Thymus (tissue), 14 donors: ENCODE measurements at places on chromosomes 7 and 10. TPM values are rescaled to one million over a fixed set of nuclear protein-coding genes. Genes with fewer than 3 reads are reported as not detected.

DNA sequence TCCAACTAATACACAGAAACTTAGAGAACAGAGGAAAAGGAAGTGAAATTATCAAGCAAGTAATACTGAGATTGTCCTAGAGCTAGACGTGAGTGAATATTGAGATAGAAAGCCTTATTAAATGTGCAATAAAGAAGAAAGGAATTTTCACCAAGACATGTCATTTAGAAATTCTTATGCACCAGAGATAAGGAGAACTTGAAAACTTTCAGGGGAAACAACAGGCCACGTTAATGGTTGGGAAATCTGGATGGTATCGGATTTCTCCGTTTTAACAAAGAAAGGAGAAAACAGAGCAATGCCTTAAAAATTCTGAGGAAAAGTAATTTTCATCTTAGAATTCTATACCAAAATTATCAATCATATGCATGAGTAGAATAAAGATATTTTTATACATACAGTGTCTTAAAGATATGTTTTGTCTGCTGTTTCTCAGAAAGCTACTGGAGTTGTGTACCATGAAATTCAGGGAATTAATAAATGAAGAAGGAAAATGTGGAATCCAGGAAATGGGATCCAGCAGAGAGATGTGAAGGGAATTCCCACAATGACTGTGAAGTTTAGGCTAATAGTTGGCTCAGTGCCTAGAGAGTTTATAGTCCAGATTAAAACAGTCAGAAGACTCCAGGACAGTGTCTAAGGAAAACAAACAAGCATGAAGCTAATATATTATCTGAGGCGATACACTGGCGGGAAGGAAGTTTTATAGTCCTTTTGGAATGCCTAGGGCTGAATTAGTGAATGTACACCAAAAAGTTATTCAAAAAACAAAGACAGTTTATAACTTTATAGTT, 159.5 kb downstream of the PPP1R9A start:
- no peak overlapping the region for H3K27ac ChIP-seq
- no peak overlapping the region for H3K4me3 ChIP-seq
- no peaks in the 10 kb centered on the region for H3K27me3 ChIP-seq
- H3K36me3 ChIP-seq: no peaks in the 10 kb centered on the region
- no peak for DNase-seq
- no peaks in the 10 kb centered on the region for H3K4me1 ChIP-seq

GRCh38 chr7:48255046-48255445, 83.8 kb downstream of the ABCA13 start:
- DNase-seq: no peak
- no peak overlapping the region for H3K27ac ChIP-seq
- H3K27me3 ChIP-seq: no peaks in the 10 kb centered on the region
- H3K4me1 ChIP-seq: no peaks in the 10 kb centered on the region
- no peaks in the 10 kb centered on the region for H3K36me3 ChIP-seq

DNA sequence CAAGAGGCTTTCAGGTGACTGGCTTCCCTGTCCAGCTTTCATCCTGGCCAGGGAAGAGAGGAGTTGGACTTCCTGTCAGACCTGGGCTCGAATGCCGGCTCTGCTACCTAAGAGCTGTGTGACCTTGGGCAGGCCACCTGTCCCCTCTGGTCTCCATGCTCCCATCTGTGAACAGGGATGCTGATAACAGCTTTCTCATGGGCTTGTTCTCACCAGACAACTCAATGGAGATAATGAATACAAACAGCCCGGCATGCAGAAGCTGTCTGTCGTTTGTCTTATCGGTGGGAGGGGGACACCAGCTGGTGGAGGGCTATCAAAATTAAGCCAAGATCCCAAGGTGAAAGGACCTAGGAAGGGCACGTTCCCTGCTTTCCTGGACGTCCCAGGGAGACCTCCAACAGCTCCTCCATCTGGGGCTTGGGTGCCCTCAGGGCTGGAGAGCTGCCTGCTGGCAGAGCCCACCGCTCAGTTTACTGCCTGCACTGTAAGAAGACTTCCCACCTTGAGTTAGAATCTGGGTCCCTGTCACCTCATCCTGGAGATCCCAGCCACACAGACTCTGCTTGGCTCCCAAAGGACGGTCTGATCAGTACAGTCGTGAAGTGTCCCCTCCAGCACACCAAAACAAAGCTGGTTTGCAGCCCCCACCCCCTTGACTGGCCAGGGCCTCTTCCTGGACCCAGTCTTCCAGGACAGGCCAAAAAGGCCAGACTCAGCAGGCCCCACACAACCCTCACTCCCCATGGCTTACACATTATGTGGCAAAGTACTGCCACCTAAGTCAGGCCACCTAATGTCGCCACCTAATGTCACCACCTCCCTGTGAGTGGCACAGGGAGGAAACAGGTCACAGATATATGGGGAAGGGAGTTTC, 40.9 kb downstream of the PPIF start:
- no peak overlapping the region for H3K4me3 ChIP-seq
- no peaks in the 10 kb centered on the region for H3K36me3 ChIP-seq
- no peak overlapping the region for H3K27ac ChIP-seq
- no peaks in the 10 kb centered on the region for H3K4me1 ChIP-seq
- H3K27me3 ChIP-seq: no peaks in the 10 kb centered on the region

DNA sequence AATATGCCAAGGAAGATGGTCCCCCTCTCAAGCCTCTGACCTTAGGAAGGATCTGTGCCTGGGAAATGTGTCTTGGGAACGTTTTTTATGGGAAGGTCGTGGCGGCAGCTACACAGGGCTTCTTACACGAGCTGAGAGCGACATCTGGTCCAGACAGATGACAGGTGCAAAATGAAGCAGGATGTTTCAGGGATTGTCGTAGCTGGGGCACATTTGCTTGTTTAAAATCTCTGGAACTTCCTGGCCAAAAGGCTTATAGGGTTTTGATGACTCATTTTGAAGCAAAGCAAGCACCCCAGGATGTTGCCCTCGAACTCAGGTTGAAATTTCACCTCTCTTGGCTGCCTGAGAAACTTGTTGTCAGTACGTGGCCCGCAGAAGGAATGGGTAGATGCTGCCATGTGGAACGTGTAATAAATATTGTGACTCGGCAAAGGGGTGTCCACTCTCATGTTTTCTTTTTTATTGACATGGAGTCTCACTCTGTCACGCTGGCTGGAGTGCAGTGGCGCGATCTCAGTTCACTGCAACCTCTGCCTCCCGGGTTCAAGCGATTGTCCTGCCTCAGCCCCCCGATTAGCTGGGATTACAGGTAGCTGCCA, 117.5 kb downstream of the CAMK1D start:
- no peak overlapping the region for H3K27ac ChIP-seq
- DNase-seq: no peak
- H3K4me3 ChIP-seq: no peak overlapping the region
- H3K4me1 ChIP-seq: no peaks in the 10 kb centered on the region

GRCh38 chr7:40758590-40758989, 623.8 kb downstream of the SUGCT start:
- H3K27ac ChIP-seq: no peak overlapping the region
- no peak overlapping the region for H3K4me3 ChIP-seq
- no peaks in the 10 kb centered on the region for H3K27me3 ChIP-seq
- no peaks in the 10 kb centered on the region for H3K36me3 ChIP-seq
- no peaks in the 10 kb centered on the region for H3K4me1 ChIP-seq

DNA sequence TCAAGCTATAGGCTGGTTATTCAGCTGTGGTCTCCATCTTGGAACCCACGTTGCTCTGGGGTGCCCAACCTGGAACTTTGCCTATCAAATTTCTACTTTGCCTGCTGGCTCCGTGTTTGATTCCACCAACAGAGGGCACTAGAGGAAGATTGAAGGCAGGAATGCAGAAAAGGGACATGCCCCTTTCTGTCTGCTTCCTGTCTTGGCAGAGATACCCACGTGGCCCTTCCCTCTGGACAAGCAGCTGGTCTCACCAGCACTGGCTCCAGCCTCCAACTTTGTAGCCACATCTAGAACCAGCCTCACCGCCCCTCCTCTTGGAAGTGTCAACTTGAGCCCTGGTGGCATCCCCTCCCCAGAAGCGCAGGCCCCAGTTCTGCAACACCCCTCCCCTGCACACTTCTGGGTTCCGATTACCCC, 52.1 kb upstream of the ZNF438 start:
- no peak overlapping the region for H3K4me3 ChIP-seq
- H3K36me3 ChIP-seq: no peaks in the 10 kb centered on the region
- H3K27ac ChIP-seq: no peak overlapping the region

- H3K4me3 ChIP-seq: no peak overlapping the region
- no peak for DNase-seq
These were observed 456.2 kb upstream of the NRP1 start for GRCh38 chr10:33790521-33791271.

OPN4 gene
- total RNA-seq: under 0.01 TPM

IL2RA gene
- 5.6 TPM for total RNA-seq

PTCD1 gene
- total RNA-seq: 2.8 TPM

SUN3 gene
- 1.1 TPM for total RNA-seq
